ENCODE measurements at places on chromosomes 12 and 14.
A peak's percentile ranks its signal among the peaks of the same experiment; 100 is the strongest.

DNA sequence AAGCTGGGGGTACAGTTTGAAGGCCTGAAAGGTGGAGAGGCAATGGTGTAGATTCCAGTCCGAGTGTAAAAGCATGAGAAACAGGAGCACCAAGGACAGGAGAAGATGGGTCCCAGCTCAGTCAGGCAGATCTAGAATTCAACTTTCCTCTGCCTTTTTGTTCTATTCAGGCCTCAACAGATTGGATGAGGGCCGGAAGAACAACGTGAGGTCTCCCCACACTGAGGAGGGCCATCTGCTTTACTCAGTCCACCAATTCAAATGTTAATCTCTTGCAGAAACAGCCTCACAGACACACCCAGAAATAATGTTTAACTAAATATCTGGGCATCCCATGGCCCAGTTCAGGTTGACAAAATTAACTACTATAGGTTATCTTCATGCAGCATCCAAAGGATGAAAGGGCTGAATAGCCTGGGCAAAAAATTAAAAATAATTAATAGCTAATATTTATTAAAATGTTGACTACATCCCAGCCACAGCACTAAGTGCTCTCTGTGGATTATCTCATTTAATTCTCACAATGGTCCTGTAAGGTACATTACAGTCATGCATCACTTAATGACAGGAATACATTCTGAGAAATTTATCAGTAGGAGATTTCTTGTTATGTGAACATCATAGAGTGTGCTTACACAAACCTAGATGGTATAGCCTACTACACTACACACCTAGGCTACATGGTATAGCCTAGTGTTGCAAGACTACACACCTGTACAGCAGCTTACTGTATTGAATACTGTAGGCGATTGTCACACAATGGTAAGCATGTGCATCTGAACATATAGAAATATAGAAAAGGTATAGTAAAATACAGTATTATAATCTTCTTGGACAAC lies 22.5 kb downstream of the BTG1 start:
- no peak for DNase-seq

DNA sequence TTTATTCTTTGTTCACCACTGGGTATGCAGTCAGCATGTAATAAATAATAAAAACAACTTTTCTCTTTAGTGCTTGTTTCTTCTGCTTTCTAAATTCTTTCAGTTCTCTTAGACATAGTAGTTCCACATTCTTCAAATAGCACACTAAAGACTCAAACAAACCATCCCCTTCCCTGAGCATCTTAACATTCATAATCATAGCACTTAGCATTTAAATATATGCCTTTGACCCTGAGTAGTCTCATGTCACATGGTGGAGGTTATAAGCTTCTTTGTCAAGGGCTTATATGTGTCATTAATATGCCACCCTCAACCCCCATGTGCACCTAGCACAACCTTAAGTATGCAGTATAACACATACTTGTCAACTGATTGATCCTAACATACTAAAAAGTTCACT lies 212.7 kb downstream of the PHLDA1 start:
- no peak for DNase-seq

DNA sequence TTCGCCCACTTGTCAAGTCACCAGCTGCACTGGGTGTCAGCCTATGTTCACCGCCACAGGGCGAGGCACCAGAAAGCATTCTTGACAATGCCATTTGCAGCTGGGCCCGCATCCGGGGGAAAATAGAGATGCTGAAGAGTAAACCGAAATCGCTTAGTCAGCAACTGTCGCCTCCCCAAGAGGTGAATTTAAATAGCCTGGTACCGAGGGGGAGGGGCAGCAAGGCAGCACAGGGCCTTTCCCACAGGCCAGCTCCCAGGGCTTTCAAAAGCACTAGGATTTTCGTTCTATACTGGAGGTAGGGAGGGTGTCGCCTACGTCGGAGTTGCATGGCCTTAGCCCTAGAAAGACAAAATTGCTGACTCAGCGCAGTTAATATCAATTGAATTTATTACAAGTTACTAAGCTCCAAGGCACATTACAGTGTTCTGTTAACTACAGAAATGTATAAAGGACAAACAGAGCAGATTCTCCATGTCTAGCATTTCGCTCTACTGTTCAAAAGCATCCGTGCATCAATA lies 4.3 kb downstream of the IRF2BPL start:
- no peak for DNase-seq

- DNase-seq = no peak
Observed at GRCh38 chr14:31255286-31255685, 47.7 kb upstream of the HECTD1 start.

DNA sequence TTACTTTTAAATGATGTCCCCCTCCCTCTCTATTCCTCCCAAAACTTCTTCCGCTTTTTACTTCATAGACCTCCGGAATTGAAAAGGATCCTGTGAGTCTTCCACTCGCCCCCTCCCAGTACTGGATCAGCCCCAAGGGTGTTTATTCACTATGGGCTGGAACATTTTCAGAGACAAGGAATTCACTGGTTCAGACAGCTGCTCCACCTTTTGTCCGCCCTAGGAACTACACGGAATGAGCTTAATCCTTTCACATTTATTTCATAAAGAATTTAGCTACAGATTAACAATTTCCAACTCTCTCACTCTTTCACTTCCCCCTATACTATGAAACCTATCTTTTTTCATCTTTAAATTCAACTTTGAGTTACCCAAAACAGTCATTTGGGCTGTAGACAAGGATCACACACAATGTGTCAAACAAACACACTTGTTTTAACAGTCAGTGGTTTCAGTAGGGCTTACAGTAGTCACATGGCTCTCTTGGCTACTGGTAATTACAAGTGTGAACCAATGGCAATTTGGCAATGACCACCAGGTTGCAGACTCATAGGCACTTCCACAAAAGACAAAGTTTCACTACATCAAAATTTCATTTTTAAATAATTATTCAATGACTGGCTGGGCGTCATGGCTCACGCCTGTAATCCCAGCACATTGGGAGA lies 20.6 kb downstream of the CNIH1 start:
- DNase-seq = no peak

- DNase-seq = no peak
Observed at GRCh38 chr14:23115039-23115731, 3.9 kb downstream of the CEBPE start.

GRCh38 chr14:91496790-91497189 lies 13.3 kb downstream of the PPP4R3A start:
- no peak for DNase-seq

DNA sequence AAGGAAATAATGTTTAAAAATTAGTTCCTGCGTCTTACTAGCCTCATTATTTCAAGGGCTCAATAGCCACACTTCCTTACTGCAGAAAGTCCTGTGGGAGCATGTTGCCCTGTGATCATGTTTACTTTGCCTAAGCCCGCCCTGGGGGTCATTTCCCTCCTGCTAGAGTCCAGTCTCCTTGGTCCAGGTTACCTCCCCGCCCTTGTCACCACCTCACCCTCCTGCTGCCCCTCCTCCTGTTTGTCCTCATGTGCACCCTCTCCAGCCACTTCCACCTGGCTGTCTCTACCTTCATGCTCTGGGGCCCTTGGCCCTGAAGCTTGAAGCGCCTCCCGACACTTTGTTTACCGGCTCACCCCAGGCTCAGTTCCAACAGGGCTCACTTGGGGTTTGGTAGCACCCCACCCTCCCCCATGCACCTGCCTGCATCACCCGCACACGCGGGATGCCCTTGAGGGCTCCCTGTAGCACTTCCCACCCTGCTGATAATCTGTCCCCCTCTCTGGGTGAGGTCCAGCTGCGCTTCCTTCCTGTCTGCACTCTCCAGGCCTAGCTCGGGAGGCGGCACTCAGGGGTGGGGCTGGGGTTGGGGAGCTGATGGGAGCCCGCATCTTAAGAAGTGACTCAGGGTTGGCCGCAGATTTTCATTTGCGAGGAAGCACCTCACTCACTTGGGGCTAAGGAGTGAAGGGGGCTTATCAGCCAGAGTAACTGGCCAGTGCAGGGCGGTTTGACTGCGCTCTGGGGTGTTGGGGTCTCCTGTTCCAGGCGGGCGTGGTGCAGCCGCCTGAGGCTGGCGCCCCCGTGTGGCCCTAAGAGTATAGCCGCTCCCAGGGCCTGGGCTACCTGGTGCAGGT lies 40.1 kb downstream of the SMIM41 start:
- peak; percentile 36 for DNase-seq

- DNase-seq = no peak
Observed at GRCh38 chr14:22980672-22981089, 1.7 kb downstream of the AJUBA start.

- no peak for DNase-seq
Observed at GRCh38 chr14:82757776-82758175, 1224.1 kb upstream of the SEL1L start.

DNA sequence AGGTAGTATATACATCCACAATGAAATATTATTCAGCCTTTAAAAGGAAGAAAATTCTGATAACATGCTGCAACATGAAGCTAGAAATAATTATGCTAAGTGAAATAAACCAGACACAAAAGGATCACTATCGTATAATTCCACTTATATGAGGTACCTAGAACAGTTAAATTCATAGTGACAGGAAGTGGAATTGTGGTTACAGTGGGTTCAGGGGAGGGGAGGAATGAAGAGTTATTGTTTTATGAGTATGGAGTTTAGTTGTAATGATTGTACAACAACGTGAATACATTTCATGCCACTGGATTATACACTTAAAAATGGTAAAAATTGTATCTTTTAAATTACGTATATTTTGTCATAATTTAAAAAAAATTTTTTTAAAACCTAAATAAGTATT lies 21.0 kb downstream of the EEA1 start:
- no peak for DNase-seq

DNA sequence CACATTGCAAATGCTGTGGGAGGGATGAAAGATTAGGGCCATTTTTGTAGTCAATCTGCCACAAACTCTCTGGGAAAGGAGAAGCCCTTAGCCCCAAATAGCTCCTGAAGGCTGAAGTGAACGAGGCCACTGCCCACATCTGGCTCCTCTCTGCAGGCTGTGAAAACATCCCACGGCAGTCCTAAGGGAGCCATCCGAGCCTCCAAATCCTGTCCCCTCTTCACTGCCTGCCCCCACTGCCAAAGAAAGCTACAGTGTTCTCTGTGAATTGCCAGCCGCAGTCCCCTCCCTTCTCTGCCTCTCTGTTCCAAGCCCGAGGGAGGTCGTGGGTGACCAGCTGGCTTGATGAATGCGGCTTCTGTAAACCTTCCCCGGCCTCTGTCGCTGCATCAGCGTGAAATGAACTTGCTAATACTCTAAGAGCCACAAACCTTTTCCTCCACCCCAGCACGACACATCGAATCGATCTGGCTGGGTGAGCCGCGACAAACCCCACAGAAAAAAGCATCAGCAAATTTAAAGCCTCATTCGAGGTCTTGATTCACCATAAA lies 180.7 kb upstream of the NRXN3 start:
- DNase-seq = no peak

- no peak for DNase-seq
Observed at GRCh38 chr14:102901633-102902032, 20.8 kb upstream of the AMN start.

- DNase-seq = no peak
Observed at GRCh38 chr12:101696251-101697196, 916 bp upstream of the CHPT1 start.

DNA sequence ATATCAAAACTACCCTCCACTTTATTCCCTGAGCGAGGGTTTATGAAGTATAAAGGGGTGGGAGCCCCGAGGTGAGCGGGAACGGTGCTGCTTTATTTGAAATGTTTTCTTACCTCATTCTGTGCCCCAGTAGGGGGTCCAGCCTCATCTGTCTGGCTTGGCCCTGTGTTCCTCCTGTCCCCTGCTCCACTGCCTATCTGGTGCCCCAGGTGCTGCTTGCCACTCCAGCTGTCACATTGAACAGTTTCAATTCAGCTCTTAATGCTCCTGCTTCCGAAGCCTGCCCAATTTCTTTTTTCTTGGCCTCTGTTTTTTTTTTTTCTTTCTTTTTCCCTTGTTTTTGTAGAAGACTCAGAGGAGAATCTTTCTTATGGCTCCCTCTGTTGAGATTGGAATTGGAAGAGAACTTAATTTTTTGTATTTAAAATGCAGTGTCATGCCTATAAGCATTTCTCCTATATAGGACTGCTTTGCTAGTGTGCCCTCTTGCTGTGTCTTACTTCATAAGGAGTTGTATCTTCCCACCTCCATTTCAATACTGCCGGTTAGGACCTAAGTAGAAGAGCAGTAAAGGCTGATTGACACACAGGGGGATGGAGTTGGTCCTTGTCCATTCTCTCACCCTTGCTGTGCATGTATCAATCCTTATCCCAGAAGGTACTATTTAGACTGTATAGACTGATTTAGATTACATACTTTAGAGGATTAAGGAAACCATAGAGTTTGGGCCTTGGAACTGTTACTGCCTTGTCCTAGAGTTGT lies 2.3 kb downstream of the ATXN7L3B start:
- no peak for DNase-seq

DNA sequence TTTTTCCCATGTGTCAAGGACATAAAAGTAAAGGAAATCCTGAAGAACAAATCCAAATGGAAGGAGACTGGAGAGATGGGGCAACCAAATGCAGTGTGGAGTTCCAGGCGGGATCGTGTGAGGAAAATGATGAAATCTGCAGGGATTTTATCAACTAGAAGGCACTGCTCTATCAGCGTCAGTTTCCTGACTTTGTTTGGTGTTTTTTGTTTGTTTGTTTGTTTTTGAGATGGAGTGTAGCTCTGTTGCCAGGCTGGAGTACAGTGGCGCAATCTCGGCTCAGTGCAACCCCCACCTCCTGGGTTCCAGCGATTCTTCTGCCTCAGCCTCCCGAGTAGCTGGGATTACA lies 43.3 kb upstream of the GPR132 start:
- no peak for DNase-seq

- no peak for DNase-seq
Observed at GRCh38 chr12:120249875-120250795, 15.4 kb downstream of the PXN start.

DNA sequence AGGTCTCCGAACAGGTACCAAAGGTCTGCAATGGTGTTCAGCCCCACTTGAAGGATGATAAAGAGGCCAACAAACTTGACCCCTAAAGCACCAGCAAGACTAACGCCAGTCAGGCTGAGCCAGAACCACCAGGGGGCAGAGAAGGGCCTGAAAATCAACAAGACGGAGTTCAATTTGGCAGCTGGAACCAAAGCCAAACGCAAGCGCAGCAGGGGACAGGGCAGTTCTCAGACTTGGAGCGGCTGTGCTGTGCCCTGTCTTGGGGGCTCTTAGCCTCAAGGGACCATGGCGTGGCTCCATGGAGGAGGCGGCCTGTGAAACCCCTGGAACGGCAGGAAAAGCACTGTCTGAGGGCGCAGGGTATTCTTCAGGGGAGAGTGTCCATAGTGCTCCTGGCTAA lies 19.6 kb downstream of the POMT2 start:
- peak; percentile 55 for DNase-seq

- DNase-seq = no peak
Observed at GRCh38 chr12:110205931-110206330, 75.1 kb upstream of the ATP2A2 start.

All from NCI-H1092 (cell line).